ENCODE measurements at places on chromosomes 5 and 9.

DNA sequence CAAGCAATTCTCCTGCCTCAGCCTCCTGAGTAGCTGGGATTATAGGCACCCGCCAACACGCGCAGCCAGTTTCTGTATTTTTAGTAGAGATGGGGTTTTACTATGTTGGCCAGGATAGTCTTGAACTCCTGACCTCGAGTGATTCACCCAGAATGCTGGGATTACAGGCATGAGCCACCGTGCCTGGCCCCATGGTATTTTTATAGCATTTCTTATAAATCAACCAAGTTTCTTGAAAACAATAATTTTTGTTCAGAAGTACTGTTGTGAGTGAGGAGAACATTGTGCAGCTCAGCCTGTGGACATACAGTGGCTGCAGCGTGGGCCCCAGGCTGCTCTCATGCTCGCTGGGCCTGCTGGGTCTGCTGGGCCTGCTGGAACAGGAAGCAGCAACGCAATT, 45.3 kb downstream of the MAP1B start:
- DNase-seq: no peak

- peak; percentile 90 for DNase-seq
Measured at GRCh38 chr9:128438343-128439109, 17.3 kb upstream of the ODF2 start.

GRCh38 chr5:175520321-175520720, 42.0 kb downstream of the SFXN1 start:
- no peak for DNase-seq

DNA sequence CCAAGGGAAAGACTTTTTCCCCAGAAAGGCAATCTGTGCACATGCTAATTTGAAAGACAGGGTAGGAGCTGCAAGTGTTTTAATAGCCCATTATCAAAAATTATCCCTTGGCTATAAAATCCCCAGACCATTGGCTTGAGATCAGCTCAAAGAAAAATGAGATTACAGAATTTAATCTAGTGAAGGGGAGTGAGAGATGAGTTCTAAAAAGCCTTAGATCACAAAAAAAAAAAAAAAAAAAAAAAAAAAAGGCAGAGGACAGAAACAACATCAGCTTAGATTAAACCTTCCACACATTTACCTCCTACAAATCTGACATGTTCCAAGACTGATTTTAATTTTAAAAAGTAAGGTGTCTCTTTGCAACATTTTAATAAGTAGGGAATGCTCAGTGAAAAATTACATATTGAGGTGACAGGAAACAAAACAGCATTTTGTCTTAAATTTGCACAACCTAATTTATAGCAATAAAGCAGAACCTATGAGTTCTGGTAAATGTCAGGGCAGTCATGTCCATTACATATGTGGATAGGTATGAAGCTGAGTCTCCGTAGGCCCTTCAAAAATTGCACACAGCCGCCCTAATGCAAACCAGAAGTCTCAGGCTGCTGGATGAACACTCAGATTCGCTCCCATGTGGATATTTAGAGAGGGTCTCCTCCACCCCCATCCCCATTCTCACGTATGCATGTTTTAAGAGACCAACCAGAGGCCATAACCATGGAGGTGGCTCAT, 43.4 kb downstream of the NFIB start:
- DNase-seq: no peak

GRCh38 chr5:2579126-2579525, 172.4 kb downstream of the IRX2 start:
- DNase-seq: no peak

DNA sequence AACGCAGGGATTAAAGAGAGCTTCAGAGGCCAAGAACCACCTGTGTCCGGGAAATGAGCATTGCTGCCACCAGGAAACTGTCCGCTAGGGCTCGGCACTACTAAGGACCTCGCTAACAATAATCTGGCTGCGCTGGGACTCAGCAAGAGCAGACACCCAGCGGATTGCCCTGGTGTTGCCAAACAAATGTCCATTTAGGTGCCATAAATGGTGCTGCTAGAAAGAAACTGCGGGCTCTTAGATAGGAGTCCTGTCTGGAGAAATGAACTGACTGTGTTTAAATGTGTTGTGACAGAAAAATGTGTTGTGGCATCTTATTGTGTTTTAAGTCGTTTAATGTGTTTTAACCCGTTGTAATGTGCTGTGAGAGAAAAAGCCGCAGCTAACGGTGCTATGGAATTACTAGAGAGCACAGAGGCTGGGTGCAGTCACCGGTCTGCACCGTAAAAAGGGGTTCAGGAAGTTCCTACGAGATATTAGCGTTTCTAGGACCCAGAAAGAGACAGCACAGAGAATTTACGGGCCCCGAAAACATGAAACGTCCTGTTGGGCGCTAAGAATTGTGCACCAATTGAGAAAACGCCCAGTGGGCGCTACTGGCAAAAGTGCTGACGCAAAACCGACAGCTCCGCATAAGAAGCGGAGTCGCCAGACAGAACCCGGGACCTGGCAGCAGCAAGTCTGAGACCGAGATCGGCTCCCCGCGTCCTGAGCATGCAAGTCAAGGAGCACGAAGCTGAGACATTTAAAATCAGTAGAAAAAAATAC, 90.6 kb downstream of the ANXA2R start:
- no peak for DNase-seq

DNA sequence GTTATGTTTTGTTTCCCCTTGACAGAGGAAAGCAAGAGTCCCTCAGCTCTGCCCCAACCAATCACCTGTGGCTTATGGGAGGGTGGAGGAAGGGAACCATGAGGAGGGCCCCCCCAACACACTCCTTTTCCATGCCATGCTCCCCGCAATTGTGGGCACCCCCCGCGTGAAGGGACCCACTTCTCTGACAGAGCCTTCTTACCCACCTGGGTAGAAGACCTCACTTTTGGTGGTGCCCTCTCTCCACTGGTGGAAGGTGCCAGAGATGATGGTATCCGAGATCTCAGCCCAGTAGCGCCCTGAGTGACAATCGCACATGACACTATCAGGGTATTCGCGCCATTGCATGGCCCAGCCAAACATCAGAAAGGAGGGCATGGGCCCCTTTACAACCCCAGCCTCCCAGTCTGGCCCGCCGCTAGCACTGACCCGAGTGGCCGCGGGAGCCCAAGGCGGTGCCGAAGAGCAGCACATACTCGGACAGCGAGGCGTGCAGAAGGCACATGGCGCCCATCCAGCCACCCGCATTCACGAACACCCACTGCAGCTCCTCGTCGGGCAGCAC, 714 bp downstream of the SIGMAR1 start:
- DNase-seq: peak; percentile 43

DNA sequence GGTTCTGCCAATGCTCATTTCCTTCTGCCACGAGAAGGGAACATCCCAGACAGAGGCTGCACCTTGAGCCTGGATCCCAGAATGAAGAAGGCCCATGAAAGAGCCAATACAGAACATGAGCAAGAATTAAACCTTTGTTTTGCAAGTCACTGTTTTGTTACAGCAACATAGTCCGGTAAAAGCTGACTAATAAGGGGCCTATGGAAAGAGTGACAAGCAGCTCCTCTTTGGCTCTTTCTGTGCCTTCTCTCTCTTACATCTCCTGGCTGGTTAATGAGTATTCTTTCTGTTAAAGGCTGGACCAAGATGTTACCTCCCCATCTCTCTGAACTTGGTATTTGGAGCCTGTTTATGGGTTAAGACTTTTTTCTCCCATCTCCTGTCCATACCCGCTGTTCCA, 10.8 kb downstream of the GFRA3 start:
- no peak for DNase-seq

GRCh38 chr5:3199962-3200755, 395.5 kb upstream of the IRX1 start:
- no peak for DNase-seq

DNA sequence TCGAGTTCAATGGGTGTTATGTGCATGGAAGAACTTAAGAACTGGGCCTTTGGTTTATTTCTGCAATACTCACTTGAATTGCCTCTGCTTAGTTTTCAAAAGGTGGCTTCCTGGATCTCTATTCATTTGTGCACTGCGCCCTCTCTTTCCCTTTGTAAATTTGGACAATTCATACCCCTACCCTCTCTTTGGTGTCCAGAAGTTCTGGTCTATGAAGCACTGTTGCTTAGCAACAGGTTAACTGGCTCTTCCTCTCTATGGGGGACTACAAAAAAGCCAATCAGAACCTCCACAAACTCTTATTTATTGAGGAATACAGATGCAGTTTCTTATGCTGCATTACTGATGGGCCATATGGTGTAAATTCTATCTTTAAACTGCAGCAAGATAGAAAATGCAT, 13.5 kb upstream of the FAM120A start:
- no peak for DNase-seq

DNA sequence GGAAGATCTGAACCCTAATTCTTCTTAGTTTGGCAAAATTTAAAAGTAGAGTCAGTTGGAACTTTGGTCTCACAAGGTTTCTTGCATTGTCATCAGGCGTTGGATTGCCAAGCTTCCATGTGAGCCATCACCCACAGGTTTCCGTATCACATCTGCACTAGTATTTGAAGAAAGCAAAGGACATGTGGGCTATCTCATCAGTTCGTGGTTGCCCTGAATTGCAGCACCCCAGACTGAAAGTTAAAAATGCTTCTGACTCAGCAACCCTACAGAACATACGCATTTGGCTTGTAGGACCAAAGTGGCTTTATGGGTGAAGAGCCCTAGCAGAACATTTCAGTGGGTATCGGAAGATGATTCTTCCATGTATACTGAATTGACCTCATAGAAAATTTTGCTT, 358.0 kb downstream of the ENC1 start:
- no peak for DNase-seq

DNA sequence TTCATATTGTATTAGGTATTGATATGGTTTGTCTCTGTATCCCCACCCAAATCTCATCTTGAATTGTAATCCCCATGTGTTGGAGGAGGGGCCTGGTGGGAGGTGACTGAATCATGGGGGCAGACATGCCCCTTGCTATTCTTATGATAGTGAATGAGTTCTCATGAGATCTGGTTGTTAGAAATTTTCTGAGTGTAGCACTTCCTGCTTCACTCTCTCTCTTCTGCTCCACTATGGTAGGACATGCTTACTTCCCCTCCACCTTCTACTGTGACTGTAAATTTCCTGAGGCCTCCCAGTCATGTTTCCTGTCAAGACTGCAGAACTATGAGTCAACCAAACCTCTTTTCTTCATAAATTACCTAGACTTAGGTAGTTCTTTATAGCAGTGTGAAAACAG, 187.4 kb upstream of the SLC24A2 start:
- DNase-seq: no peak

DNA sequence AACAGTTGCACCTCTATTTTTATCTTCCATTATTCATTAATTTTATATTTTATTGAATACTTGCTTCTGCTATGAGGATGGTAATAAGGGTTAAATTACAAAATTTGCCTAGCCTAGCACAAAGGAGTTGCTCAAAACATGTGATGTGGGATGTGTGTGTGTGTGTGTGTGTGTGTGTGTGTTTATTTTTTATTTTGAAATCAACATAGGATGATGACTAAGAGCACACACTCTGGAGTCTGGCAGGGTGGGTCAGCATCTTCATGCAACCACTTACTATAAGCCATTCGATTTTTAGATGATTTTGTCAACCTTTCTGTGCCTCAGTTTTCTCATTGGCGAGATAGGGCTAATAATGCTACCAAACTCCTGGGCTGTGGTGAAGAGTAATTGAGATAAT, 57.7 kb upstream of the MAMDC2 start:
- DNase-seq: no peak

DNA sequence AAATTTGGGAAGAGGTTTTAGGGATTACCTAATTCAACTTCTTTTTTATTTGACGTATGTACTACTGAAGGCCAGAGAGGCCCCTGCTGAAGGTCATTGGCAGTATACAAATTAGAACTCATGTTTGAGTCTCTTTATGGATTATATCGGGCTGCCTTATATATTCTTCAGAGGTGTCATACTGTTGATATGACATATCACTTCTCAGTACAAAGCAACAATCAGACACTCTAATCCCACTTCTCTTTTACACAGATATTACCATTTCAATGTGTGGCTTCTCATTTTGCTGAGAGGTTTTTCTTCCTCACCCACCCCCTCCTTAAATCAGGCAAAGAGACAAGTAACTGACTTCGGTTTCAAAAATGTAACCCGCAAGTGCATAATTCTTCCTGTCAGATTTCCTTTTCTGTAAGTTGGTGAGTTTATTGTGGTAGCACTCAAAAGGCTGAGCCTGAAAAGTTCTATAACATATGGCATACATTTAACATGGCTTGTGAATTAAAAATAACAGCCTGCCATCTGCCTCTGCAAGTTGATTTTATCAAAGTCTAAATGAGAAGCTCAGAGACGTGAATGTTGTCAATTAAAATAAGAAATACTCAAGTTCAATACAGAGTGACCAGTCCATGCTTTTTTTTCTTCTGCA, 163.6 kb upstream of the RORB start:
- DNase-seq: no peak

DNA sequence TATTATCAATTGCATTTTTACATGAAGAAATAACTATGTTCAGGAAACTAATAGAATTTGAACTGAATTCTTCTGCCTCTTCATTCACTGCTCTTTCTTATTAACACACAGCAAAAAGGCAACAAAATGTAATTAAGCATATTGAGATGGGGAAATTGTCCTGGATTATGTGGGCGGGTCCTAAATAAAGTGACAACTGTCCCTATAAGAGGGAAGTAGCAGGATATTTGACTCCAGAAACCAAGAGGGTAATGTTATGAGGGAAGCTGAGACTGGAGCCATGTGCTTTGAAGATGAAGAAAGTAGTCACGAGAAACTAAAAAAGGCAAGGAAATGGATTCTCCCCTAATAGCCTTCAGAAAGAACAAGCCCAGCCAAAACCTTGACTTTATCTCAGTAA, 311.2 kb upstream of the PIK3R1 start:
- DNase-seq: no peak

GRCh38 chr9:3397766-3398165, 128.0 kb downstream of the RFX3 start:
- DNase-seq: no peak

DNA sequence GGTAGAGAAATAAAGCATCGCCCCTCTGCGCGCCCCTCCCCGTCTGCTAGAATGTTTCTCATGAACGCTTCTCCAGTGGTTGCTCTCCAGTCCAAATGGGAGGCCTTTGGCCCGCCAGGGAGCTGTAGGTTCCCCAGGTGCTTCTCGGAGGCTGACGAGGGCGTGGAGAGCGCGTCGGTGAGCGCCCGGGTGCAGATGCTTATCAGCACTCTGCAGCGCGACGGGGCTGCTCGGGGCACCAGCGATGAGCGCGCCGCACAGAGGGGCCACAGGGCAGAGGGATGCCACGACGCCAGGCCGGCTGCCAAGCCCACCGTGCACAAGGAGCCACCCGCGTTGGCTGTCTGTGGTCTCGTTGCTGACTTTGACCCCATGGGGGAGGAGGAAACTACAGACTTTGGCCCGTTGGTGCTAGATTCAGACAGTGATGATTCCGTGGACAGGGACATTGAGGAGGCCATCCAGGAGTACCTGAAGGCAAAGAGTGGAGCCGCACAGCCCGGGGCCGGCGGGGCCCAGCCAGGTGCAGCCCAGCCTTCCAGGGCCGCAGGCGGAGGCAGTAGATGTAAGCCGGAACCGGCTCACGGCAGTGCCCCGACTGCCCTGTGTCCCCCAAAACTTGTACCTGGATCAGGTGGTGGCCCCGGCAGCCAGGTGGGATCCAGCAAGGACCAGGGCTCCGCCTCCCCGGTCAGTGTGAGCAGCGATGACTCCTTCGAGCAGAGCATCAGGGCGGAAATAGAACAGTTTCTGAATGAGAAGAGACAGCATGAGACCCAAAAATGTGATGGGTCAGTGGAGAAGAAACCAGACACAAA, 5.1 kb downstream of the PPP1R26 start:
- no peak for DNase-seq
